ENCODE measurements at places on chromosomes 2 and 18.

DNA sequence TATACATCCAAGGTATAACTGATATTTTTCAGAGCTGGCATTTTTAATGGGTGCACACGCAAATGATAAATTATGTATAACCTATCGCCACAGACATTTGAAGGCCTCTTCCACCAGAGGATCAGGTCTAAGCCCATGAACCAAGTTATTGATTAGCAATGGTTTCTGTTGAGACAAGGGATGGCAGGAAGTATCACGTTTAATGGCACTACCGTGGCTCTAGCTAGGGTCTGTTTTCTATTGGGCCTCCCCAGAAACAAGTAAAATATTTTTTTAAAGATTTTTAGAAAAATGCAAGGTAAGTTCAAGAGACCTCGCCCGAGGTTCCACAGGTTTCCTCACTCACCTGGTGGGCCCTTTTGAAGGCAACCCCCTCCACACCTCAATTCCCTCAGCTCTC lies 667 bp downstream of the GFPT1 start:
- DNase-seq = peak; percentile 33

DNA sequence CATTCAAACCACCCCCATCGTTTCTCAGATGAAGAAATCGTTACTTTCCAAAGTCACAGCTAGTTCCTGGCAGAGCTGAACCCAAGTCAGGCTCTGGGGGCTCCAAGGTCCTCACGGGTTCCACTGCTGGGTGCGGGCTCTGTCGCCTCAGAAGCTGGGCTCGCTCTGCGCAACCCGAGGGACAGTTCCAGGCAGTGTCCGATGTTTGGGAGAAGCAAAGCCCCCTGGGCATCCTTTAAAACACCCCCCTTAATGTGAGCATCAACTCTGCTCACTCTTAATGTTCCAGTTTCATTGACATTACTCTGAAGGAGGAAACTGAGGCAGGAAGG lies 796 bp downstream of the AOX1 start:
- DNase-seq = no peak

- no peak for DNase-seq
Observed at GRCh38 chr2:99183025-99183424, 2.0 kb downstream of the MRPL30 start.

- peak; percentile 74 for DNase-seq
Observed at GRCh38 chr2:217943446-217944321, 59.1 kb downstream of the TNS1 start.

DNA sequence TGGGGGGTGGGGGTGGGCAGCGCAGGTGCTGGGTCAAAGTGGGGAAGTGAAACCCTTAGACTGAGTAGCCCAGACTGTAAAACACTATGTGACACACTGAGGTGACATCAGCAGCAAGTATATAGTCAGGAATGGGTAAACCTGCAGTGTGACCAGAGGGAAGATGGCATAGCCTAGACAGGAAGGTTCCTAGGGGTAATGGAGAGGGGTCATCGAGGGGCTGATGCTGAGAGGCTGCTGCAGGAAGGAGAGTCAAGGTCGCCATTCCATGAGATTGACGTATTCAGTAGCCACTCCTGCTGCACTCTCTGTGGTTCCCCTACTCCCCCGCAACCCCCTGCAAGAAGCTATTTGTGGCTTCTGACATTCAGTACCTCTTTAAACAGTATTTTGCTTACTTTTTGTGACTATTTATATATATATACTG lies 111.7 kb downstream of the CHST9 start:
- no peak for DNase-seq

DNA sequence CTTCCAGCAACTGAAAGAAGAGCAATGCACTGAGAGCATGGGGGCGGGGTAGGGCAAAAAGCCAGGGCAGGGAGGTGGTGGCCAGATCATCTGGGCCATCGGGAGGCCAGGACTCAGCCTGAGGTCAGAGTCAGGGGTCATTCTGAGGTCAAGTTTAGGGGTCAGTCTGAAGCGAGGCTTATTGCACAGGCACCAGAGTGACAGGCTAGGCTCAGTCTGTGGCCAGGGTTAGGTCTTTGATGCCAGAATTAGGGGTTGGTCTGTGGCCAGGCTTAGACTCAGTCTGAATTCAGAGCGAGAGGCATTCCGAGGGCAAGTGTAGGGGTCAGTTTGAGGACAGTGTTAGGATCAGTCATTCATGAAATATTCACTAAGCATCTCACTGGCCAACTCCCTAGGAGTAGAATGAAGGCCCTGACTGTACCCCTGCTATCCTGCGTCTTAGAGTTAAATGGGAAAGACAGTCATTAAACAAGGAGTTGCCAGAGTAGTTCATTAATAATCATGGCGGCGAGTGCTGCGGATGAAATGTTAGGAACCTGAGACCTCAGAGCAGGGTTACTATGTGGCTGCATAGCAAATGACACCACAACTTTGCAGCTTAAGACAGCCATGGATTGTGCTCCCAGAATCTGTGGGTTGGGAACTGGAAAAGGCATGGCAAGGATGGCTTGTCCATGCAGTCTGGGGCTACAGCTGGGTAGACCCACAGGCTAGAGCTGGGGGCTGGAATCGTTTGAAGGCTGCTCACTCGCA lies 198.7 kb downstream of the CYP26B1 start:
- no peak for DNase-seq

- DNase-seq = no peak
Observed at GRCh38 chr2:96596596-96596995, 41.5 kb downstream of the KANSL3 start.

GRCh38 chr18:79553154-79553553 lies 126.4 kb upstream of the CTDP1 start:
- no peak for DNase-seq

DNA sequence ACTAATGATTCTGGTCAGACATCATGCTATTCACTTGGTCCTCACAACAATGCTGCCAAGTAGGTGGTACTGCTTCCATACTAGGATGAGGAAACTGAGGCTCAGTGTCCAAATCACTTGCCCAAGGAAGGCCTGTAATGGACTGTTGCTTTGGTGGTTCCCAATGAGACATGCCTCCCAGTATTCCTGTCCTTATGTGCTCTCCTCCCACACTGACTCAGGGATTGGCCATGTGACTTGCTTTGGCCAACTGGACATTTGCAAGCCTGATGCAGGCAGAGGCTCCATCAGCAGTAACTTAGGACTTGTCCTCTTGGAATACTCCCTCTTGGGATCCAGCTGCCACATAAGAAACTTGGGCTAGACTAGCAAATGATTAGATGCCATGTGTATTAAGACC lies 3.0 kb downstream of the FBXO41 start:
- DNase-seq = no peak

- no peak for DNase-seq
Observed at GRCh38 chr2:209864716-209865295, 93.2 kb downstream of the UNC80 start.

DNA sequence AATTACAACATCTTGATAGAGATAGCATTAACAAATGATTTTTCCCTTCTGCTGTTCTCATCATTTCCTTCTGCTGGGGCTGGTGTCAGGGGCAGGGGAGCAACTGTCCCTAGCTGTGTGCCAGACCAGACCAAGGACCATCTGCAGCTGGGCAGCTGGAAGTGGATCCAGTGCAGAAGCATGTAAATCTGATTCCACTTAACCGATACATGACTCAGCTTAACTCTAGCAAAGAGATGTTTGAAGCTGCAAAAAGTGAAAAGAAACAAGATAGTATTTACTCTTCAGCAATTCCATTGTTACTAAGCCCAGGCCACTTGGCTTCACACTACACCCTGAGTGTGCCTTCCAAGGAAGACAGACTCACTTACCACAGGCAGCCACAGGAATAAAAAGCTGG lies 151.1 kb downstream of the GALNT1 start:
- no peak for DNase-seq

DNA sequence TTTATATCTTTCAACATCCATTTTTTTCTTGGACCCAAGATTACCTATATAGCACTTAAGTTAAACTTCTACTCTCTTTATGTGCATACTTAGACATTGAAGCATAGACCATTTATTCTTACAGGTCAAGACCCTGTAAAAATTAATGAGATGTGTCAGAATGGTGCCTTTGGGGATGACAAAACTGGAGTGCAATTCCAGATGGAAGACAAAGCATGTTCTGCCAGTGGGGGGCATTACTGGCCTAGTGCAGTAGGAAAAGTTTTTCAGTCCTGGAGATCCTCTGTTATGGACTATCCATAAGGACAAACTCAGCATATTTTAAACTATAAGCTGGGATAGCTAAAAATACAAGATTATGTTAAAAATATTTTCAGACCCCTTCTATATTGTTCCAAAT lies 57.8 kb upstream of the MMADHC start:
- no peak for DNase-seq

GRCh38 chr2:170465241-170465640 lies 249.9 kb upstream of the SP5 start:
- no peak for DNase-seq

GRCh38 chr2:46966576-46966975 lies 51.0 kb upstream of the MCFD2 start:
- no peak for DNase-seq

DNA sequence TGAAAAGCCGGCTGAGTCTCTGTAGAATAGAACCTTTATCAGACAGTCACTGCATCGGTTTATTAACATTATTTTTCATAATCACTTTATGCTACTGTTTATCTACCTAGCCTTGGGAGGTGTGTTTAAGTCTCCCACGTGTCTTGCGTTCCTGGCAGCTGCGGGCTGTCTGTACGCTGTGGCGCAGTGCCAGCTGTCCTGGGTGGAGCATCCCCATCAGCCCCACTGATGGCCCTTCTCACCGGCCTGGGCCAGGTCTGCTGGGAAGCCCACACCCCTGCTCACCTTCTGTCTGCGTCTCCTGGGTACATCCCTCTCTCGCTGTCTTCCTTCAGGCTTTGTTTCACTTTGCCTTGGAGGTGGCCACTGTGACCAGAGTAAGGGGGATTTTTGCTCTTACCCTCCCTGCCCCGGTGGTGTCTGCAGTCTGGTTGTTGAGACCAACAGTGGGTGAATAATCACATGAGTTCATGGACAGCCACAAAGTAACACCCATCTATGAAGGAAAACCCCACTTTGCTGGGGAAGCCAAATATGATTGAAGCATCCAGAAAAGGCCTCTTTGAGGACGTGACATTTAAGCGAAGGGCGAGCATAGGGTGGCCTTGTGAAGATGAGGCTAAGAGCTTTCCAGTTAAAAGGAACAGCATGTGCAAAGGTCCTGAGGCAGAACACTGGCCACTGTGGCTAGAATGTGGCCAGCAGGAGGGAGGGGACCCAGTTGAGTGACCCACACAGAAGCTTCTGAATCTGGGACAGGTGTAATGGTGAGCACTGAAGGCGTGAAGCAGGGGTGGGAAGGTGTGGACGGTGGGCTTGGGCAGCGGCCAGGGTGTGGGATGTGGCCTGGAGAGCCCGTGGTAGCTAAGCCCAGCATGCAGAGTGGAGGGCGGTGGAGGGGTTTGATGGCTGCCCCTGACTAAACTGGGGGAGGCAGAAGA lies 41.7 kb downstream of the RAMP1 start:
- no peak for DNase-seq

DNA sequence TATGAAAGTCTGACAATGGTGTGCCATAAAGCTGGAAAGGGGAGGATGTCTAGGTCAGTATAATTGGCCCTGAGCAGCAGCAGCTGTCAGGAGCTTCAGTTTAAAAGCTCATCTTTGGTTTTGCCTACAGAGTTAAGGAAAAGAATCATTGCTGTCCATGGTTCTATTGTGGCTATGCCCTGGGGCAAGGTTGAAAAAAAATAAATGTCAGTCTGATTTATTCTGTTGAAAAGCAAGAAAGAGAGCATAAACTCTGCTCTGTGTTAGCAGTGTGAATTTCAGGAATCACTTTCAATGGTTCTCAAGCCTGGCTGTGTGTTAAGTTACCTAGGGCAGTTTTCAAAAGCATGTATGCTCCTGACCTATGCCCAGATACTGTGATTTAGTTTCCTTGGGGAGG lies 446.7 kb downstream of the SETBP1 start:
- DNase-seq = peak; percentile 33

- no peak for DNase-seq
Observed at GRCh38 chr18:25560369-25560768, 208.4 kb upstream of the ZNF521 start.

DNA sequence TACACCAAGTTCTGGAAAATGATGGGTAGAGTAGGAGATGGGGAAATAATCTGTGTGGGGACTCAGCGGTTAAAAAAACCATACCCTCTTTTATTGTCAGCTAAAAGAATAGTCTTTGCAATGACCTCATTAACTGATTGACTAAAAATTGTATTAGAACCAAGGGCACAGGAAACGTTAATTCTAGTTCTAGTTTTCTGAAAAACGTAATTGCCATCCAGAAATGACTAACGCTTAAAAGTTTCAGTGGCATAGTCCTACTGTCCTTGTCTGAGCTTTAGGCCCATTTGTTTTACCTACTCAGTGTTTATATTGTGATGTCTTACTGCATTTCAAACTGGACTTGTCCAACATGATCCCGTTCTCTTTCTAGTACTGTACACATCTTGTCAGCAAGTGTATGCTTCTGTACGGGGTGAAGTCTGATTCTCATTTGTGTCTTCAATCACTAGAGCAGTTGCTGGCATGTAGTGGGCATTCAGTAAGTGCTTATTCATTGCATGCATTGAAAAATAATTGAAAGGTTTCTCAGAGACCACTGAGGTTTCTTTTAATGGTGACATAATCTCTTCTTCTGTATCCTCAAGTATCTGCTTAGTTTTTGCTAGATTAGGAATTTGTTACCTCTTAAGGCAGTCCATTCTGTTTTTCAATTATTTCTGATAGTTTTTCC lies 81.5 kb downstream of the ZNF407 start:
- no peak for DNase-seq

DNA sequence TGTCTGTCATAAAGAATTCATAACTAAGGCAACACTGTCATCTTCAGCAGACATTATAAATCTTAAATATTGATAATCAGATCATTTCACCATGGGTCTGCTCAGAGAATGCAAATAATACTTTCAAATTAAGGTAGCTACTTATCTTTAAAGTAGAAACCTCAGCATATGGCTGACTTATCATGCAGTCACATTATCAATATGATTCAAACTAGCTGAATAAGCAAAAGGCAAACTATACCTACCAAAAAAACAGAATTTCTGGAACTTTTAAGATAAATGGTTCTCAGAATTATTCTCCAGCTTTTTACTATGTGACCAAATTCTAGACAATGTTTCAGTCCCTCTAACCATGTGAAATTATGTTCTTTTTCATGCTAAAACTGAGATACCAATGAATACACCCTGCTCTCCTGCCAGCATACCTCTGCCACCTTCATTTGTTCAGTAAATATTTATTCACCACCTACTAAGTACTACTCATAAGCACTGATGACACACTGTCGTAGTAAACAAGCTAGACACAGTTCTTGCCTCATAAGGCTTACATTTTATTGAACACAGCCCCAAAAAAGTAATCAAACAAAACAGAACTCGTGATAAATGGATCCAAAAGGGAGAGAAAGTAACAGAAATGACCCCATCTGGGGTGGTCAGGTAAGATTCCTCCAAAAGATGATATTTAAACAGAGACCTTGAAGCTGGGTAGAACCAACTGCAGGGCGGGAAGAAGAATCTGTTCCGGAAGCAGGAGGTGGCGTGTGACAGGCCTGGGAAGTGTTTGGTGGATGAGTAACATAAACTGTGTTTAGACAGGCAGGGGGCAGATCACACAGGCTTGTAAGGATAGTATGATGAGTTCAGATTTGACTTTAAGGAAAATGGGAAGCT lies 17.7 kb downstream of the SPIRE1 start:
- DNase-seq = no peak
